ENCODE measurements at places on chromosomes 4 and X. TPM values are rescaled to one million over a fixed set of nuclear protein-coding genes. Genes with fewer than 3 reads are reported as not detected.

TMSB15A gene
- not detected for total RNA-seq

PPEF2 gene
- total RNA-seq, result not detected

GAGE13 gene
- total RNA-seq, result not detected

SPATA18 gene
- 0.02 TPM for total RNA-seq

CHRDL1 gene
- 79.1 TPM for total RNA-seq

TMEM128 gene
- total RNA-seq, result 32.3 TPM

TBC1D25 gene
- total RNA-seq, result 2.7 TPM

IDUA gene
- total RNA-seq, result 3.4 TPM

GSPT2 gene
- 0.74 TPM for total RNA-seq

GPR119 gene
- not detected for total RNA-seq

RIPPLY1 gene
- total RNA-seq, result 2.4 TPM

PCDH10 gene
- not detected for total RNA-seq

- no peak for DNase-seq
These were observed 30.9 kb downstream of the CASP6 start for GRCh38 chr4:109672169-109672930.

DNA sequence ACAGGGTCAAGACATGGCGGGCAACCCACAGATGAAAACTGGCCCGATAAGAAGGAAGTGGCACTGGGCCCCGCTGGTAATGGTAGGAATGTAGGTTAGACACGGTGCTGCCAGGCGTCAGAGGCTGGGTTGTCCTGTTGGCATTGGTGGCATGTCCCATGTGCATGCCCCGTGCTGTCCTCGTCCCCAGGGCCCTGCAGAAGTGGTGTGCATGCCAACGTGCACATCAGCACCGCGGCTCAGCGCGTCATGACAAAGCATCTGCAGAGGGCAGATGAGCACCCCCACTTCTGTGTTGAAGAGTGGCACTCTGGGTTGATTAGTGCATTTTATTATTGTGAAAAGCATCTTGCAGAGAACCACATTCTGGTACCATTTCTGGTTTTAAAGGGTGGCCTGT lies 35.6 kb downstream of the NELFA start:
- no peak for DNase-seq

DNA sequence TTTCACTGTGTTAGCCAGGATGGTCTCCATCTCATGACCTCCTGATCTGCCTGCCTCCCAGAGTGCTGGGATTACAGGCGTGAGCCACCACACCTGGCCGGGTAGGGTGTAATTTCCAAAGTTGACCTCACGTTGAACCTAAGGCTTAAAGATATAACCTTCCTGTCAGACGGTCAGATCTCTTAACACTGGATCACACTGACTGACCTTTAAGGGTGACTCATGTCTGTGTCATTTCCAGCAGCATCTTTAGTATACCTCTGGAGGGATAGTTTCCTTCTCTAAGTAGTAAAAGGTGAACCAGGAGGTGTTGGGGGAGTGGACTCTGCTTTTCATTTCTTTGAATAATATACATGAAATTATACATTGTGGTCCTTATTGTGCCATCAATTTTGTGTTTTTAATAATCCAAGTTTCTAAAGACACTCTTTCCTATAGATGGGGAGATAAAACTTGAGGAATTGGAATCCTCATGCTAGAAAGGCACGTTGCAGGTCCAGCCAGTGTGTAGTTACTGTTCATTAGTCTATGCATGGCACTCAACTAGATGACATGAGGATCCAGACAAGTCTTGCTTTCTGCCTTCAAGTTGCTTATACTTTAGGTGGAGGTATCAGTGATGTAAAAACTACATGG lies 45.7 kb downstream of the ARHGAP10 start:
- DNase-seq, result no peak

- DNase-seq, result no peak
These were observed 905.3 kb upstream of the INTU start for GRCh38 chr4:126727461-126727860.

GRCh38 chr4:30968926-30969325 lies 248.8 kb downstream of the PCDH7 start:
- DNase-seq, result no peak

GRCh38 chr4:7423801-7424552 lies 10.8 kb downstream of the PSAPL1 start:
- peak; percentile 58 for DNase-seq

- no peak for DNase-seq
These were observed 128.8 kb downstream of the COMMD8 start for GRCh38 chr4:47334652-47335051.

DNA sequence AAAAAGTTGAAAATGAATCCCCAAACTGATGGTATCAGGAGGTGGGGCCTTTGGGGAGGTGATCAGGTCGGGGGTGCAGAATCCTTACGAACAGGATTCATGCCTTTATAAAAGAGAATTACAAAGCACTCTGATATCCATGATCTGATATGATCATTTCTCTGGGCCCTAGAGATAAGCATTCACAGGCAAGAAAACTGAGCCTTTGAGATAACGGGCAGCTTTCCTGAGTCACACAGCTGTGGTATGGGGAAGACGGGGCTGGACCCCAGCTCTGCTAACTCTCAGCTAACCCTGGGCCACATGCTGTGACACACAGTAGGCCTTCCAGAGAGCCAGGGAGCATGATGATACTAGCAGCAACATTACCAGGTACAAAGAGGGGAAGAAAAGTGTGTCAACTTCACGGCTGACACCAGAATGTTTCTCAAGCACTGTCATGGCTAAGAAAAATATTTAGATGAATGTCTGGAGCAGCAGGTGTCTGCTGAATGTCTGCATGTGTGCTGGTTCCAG lies 85.1 kb downstream of the SLC2A9 start:
- DNase-seq, result no peak

DNA sequence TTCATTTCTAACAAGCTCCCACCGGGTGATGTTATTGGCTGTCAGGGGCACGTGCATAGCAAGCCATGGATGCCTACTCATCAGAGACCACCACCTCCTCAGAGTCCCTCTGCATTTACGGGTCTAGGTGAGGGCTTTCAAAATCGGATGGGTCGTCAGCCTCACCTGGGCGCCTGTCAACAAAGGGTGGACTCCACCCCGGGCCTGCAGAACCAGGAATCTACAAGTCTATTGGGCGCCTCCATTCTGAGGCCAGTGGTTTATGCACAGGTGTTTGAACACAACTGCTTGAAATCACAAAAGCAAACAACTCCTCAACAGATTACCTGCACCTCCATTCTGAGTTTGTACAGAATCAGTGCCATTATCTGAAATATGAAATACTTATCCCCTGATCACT lies 318.9 kb downstream of the PTTG2 start:
- no peak for DNase-seq

GRCh38 chr4:88583631-88584470 lies 8.4 kb upstream of the HERC3 start:
- DNase-seq, result no peak
